Mesangial cell (primary cell): ENCODE measurements at places on chromosomes 1 and 21. TPM values are rescaled to one million over a fixed set of nuclear protein-coding genes. Genes with fewer than 3 reads are reported as not detected.

SPRR1B gene
- total RNA-seq, result not detected in 2 replicates

SAMD11 gene
- total RNA-seq, result 3.4 and 58.4 TPM in 2 replicates

KCNK1 gene
- total RNA-seq, result 3.2 and 4.7 TPM in 2 replicates

HAO2 gene
- total RNA-seq, result not detected in 2 replicates

DMBX1 gene
- total RNA-seq, result not detected in 2 replicates
